ENCODE measurements at places on chromosomes 1 and 21. TPM values are rescaled to one million over a fixed set of nuclear protein-coding genes. Genes with fewer than 3 reads are reported as not detected.

Gene GJB5
- total RNA-seq: 0.11 TPM

Gene SRM
- total RNA-seq: 27.2 TPM

Gene HCRTR1
- total RNA-seq: not detected

Gene PGBD2
- total RNA-seq: 4.1 TPM

Gene LCE1A
- not detected for total RNA-seq

Gene OR10Z1
- total RNA-seq: not detected

Gene LCE1C
- not detected for total RNA-seq

Gene GSTM5
- 9.1 TPM for total RNA-seq

Gene GJC2
- 2.1 TPM for total RNA-seq

Gene C1orf74
- 2.6 TPM for total RNA-seq

Gene KIF21B
- 0.22 TPM for total RNA-seq

Gene SYPL2
- total RNA-seq: 0.22 TPM

Gene RPF1
- 39.7 TPM for total RNA-seq

Gene KCNT2
- total RNA-seq: 4.7 TPM

Gene OR2T35
- total RNA-seq: not detected

Gene OR6N1
- not detected for total RNA-seq

Gene GPR3
- total RNA-seq: under 0.01 TPM

Gene FLG2
- not detected for total RNA-seq

Gene GFI1
- under 0.01 TPM for total RNA-seq

Gene MROH9
- 0.22 TPM for total RNA-seq

Gene FAM72D
- 0.65 TPM for total RNA-seq

Gene LCE2B
- not detected for total RNA-seq

Gene CRP
- not detected for total RNA-seq

Gene SPATA21
- total RNA-seq: not detected

Gene OR6K3
- total RNA-seq: not detected

Gene FMO5
- total RNA-seq: 5.2 TPM

Gene SLAMF1
- not detected for total RNA-seq

Gene ZFP69B
- 3.5 TPM for total RNA-seq

Gene FCER1G
- not detected for total RNA-seq

Gene SPRR2B
- not detected for total RNA-seq

Gene BGLAP
- total RNA-seq: not detected

Gene KIF17
- total RNA-seq: 0.43 TPM

Gene PRAMEF15
- total RNA-seq: not detected

Gene CHIA
- total RNA-seq: not detected

Gene NOS1AP
- 0.97 TPM for total RNA-seq

Gene TNFSF4
- total RNA-seq: 0.39 TPM

Gene WDR64
- under 0.01 TPM for total RNA-seq

Gene ELAPOR1
- total RNA-seq: 0.39 TPM

Gene CYP4Z1
- under 0.01 TPM for total RNA-seq

Gene CLCA1
- total RNA-seq: not detected

Gene C1orf115
- total RNA-seq: 2.5 TPM

Gene LRRC8C
- 4.8 TPM for total RNA-seq

Gene MAP3K7CL
- total RNA-seq: 3.7 TPM

Gene KRTAP13-2
- not detected for total RNA-seq

Gene MNDA
- not detected for total RNA-seq

Gene PCP4
- not detected for total RNA-seq

Gene HLX
- 6.4 TPM for total RNA-seq

Gene TSPEAR
- not detected for total RNA-seq
